ENCODE measurements at places on chromosomes 1 and 21. TPM values are rescaled to one million over a fixed set of nuclear protein-coding genes. Genes with fewer than 3 reads are reported as not detected.

Gene UQCRHL
- 2.4 TPM for total RNA-seq

- peak; percentile 85 for DNase-seq
These were observed 9.6 kb upstream of the TNFRSF25 start for GRCh38 chr1:6475381-6476133.

DNA sequence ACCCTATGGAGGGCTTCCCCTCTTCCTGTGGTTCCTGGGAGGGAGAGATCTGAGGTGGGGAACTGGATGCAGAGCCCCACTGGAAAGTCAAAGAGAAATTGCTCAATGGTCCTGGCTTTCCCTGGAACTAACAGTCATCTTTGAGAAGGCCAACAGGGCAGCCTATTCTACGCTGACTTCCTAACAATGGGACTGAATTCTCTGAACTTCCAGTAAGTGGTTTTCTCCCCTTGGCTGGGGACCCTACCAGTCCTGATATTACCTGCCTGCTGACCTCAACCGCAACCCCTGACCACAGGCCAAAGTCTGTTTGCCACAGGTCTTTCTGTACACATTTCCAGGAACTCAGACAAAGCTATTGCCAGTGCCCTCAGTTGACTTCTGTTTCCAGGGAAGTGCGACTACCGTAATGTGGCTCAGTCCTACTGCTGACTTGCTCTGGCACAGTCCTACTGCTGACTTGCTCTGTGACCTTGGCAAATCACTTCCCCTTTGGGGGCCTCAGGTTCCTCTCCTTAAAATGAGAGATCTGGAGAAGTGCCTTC lies 55.3 kb downstream of the C8B start:
- peak; percentile 6 for DNase-seq

- no peak for DNase-seq
These were observed 4.3 kb upstream of the IKBKE start for GRCh38 chr1:206465951-206466350.

- no peak for DNase-seq
These were observed 12.4 kb upstream of the ATP1A1 start for GRCh38 chr1:116360429-116361173.

DNA sequence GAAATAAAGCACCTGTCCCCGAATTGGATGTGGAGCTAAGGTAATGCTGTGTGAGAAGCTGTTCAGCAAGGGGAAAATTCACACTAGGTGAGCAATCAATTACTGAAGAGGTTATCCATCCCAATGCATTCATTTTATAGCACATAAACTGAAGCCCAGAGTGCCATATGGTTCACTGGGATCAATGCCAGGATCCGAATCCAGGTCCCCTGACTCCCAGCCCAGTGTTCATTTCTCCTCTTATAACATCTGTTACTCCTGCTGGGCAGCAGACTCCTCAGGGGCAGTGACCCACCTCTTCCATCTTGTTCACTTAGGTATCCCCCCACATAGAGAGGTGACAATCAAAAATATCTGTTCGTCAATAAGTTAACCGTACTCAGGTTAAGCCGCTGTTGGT lies 13.2 kb upstream of the SEC16B start:
- no peak for DNase-seq

Gene NTNG1
- 2.5 TPM for total RNA-seq

GRCh38 chr1:105442901-105443300 lies 1613.6 kb upstream of the PRMT6 start:
- DNase-seq = no peak

GRCh38 chr1:94602802-94603625 lies 61.5 kb upstream of the F3 start:
- no peak for DNase-seq

Gene LRRC39
- total RNA-seq = 0.49 TPM

DNA sequence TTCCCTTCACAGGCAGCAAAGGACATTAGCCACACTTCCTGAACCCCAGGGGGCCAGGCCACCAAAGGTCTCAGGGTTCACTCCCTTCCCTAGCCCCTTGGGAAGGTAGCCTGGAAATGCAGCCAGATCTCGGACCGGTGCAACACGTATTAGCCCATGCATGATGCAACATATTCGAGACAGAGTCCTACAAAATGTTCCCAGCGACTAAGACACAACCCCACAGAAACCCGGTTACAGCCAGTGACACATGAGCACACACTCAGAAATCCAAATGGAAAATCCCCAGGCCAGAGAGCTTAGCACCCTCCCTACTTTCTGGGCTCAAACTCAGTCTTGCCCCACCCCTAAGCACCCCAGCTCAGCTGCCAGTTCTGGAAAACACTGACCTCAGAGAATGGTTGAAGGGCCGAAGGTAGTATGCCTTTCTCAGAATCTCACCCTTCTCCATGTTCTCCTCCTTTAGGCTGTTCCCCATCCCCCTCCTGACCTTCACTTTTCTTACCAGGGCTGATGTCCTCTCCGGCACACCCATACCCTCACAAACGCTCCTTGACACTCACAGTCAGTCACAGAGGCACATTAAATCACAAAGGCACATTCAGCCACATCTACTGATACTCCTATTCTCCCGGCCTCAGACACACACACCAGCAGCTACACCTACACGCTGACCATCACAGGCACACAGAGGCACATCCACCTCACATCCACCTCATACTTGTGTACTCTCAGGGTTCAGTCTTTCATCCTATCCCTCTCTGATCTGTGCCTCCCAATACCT lies at the start of gene TSPAN1:
TSPAN1 (plus strand) TSS at position 640 of the 784 bp plus-strand sequence. CDS start 6,021 bp downstream, outside the sequence.
- no peak for DNase-seq

- no peak for DNase-seq
These were observed 72.9 kb downstream of the LBR start for GRCh38 chr1:225354906-225355305.

Gene OR2T11
- total RNA-seq = not detected

DNA sequence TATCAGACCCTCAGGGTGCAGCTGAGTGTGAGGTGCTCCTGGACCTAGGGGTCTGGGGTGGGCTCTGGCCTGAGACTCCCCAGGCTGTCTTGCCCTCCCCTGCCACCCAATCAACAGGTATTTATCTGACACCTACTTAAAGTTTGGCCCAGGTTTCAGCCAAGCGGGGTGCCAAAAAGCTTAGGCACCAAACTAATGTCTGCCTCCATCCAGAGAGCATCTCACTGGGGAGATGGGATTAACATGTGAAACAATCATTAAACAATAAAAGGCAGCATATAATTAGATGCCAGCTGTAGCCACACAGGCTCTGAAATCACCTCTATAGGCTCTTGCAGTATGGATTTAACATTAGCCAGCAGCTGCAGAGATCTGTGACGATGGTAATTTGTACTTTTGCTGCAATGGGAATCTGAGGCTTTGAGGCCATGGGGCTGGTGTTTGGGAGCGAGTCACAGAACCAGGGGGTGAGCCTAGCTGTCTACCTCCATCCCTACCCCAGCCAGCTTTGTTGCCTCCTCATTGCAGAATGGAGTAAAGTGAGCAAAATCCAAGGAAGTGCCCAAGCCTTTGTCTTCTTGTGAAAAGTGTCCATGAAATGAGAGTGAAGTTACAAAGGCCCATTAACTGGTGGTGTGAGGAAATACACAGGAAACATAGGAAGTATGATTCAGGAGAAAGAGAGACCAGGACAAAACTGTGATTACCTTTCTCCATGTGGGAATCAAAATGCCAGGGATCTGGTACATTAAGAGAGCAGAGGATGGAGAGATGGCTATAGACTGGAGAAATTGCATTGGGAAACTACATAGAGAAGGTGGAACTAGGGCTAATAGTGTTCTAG lies 36.1 kb downstream of the EIF2D start:
- no peak for DNase-seq

Gene GATAD2B
- 64.8 TPM for total RNA-seq

Gene GON4L
- total RNA-seq = 38.7 TPM

GRCh38 chr1:44807364-44808062 lies 362 bp upstream of the DYNLT4 start:
- peak; percentile 98 for DNase-seq

- DNase-seq = no peak
These were observed 839 bp downstream of the SWT1 start for GRCh38 chr1:185157599-185158412.

DNA sequence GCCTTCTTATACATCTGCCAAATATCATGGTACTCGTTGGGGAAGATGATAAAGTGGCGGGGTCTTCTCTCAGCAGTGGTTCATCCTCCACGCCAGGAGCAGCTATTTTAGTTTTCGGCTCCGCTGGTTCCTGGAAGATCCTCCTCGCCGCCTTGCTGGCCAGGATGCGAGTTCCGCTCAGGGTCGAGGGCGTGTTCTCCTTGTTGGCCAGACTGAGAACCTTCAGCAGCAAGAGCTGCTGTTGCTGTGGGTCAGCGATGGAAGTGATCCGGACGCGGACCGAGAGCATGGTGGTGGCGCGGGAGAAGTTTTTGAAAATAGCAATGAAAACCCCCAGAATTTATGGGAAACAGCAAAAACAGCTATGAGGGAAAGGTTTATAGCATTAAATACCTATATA lies 11.4 kb upstream of the CFAP126 start:
- DNase-seq = no peak

GRCh38 chr1:214050513-214051401 lies 63.0 kb downstream of the PROX1 start:
- no peak for DNase-seq

Gene RCC1
- 34.3 TPM for total RNA-seq

DNA sequence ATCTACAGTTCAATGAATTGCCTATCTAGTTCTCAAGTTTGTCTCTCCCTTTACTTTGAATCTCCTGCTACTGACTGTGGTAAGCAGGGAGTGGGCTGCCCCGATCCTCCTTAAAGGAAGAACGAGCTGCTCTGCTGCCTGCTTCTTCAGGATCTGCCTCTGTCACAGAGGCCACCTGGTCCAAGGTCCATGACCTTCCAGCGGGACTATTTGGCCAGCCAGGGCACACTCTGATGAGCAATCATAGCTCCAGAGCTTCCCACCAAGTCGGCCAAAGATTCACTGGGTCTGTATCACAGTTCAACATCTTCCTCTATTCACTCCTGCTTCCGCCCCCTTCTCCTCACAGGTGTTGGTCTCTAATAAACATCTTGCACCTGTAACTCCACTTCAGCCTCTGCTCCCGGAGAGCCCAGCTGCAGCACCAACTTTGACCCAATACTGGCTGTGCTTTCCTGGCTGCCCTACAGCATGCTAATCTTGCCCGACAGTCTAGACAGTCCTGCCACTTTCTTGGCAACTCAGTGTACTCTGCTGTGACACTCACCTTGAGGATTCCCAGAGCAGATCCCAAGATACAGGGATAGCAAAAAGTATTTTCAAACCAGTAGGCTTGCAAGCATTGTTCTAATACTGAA lies 16.9 kb upstream of the MAP10 start:
- no peak for DNase-seq

Gene SLAMF8
- total RNA-seq = 1.7 TPM

DNA sequence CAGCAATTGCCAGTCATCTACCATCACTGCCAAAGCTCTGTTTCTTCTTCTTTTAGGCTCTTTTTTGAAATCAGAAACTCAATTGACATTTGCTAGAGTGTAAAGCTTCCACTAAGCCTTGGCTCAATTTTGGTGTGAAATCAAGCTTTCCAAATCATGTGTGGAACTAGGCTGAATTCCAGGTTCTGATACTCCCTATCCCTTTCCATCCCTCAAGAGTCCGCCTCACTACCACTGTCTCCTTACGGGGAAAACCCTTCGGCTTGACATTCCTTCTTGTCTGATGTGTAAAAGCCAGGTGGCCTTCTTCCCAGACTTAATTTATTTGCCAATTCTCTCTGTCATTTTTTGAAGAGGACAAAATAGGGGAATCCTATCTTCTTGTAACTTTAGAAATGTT lies 47.2 kb upstream of the PRMT6 start:
- DNase-seq = no peak

- DNase-seq = peak; percentile 57
These were observed at the start of gene ESRRG for GRCh38 chr1:216723274-216723780. ESRRG (minus strand) TSS chr1:216723429; CDS start chr1:216723299, 130 bp downstream.

GRCh38 chr21:15815285-15815684 lies 85.5 kb downstream of the USP25 start:
- no peak for DNase-seq

- no peak for DNase-seq
These were observed 109.1 kb upstream of the GADD45A start for GRCh38 chr1:67575861-67576260.

DNA sequence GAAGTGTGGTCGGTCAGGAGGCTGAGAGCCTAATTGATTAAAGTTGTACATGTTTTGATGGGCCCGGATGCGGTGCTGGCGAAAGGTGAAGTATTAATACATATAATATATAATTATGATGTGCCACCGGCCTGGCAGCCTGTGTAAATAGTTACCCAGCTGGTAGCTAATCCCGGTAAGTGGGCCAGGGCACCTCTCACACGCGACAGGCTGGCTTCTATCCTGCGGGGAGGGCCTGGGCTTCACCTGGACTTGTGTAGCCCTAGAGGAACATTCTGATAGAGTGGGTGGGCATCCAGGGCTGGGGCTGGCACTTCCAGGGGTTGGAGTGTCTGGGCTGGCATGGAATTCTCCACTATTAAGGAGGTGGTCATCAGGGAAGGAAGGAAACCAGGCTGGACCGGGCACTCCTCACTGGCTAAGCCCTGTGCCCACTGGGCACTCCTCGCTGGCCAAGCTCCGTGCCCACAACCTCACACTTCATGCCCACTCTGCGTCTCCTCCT lies 48.3 kb downstream of the IGSF21 start:
- DNase-seq = no peak

Gene LCE1B
- not detected for total RNA-seq

Gene SMCP
- not detected for total RNA-seq

GRCh38 chr1:233897325-233898162 lies 6.9 kb upstream of the SLC35F3 start:
- DNase-seq = no peak

DNA sequence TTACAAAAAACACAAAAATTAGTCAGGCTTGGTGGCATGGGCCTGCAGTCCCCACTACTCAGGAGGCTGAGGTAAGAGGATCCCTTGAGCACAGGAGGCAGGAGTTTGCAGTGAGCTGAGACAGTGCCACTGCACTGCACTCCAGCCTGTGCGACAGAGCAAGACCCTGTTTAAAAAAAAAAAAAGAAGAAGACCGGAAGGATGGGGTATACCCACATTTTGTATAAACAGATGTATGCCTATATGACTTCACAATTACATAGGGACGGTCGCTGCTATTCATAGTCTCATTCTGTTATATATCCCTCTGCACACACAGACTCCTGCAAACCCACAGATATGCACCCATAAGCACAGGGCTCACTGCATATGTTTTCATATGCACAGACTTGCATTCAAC lies 12.7 kb downstream of the LCK start:
- no peak for DNase-seq

GRCh38 chr1:32275424-32275823 lies 16.5 kb upstream of the HDAC1 start:
- peak; percentile 71 for DNase-seq

Gene ANGPTL1
- 18.4 TPM for total RNA-seq

DNA sequence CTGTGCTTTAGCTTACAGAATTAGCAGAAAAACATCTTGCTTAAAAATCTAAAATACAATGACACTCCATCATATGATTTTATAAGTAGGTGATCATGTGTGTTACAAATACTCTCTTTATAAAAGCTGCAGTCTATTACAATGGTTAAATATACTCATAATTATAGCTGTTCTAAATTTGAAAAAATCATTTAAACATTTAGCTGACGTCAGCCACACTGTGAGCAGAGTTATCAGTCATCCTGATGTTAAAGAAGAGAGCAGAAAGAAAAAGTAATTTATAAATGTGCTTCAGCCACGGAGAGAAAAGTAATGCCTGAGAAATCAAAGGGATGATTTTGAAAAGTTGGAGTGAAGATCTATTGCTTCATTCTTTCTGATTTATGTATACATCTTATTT lies 1325.9 kb upstream of the B3GALT2 start:
- DNase-seq = no peak

- peak; percentile 82 for DNase-seq
These were observed 14.3 kb downstream of the ADAMTSL4 start for GRCh38 chr1:150563340-150564038.

GRCh38 chr1:36582066-36582755 lies 99.5 kb upstream of the CSF3R start:
- DNase-seq = no peak

All from mucosa of descending colon (tissue), 3 donors.